ENCODE measurements at places on chromosomes 2 and 18. TPM values are rescaled to one million over a fixed set of nuclear protein-coding genes. Genes with fewer than 3 reads are reported as not detected.
A peak's percentile ranks its signal among the peaks of the same experiment; 100 is the strongest.

GRCh38 chr2:149049142-149049541, 10.6 kb downstream of the LYPD6B start:
- no peaks in the 10 kb centered on the region for H3K4me1 ChIP-seq
- no peaks in the 10 kb centered on the region for H3K36me3 ChIP-seq
- DNase-seq = no peak
- no peak overlapping the region for H3K4me3 ChIP-seq

DNA sequence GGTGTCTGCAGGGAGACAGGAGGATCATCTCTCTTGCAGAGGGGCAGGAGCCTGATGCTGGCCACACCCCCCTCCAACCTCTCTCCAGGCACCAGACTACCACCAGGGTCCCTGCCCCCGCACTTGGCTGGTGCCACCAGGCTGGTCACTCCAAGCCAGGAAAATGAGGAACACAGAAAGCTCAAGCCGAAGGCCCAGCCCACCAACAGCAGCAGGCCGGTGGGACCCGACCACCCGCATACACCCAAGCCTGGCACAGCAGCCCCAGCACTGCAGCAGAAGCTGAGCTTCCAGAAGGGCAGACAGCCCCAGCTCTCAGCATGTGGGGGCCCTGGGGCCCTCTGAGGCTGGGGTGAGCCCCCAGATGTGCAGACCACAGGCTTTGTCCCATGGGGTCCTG, 52.7 kb downstream of the KIF1A start:
- no peaks in the 10 kb centered on the region for H3K27me3 ChIP-seq
- H3K4me1 ChIP-seq = no peaks in the 10 kb centered on the region
- H3K36me3 ChIP-seq = no peaks in the 10 kb centered on the region

GRCh38 chr2:160381425-160381951, 112.1 kb downstream of the RBMS1 start:
- peaks cover 88% of the 10 kb centered on the region for H3K4me1 ChIP-seq
- H3K36me3 ChIP-seq = no peaks in the 10 kb centered on the region
- no peak overlapping the region for H3K4me3 ChIP-seq
- no peaks in the 10 kb centered on the region for H3K27me3 ChIP-seq
- DNase-seq = no peak

- H3K27ac ChIP-seq = no peak overlapping the region
- peak; percentile 16 for DNase-seq
- H3K27me3 ChIP-seq = no peaks in the 10 kb centered on the region
- no peaks in the 10 kb centered on the region for H3K36me3 ChIP-seq
These were observed 234.3 kb downstream of the AGAP1 start for GRCh38 chr2:235727891-235728799.

IL37 gene
- not detected for polyA plus RNA-seq

DNA sequence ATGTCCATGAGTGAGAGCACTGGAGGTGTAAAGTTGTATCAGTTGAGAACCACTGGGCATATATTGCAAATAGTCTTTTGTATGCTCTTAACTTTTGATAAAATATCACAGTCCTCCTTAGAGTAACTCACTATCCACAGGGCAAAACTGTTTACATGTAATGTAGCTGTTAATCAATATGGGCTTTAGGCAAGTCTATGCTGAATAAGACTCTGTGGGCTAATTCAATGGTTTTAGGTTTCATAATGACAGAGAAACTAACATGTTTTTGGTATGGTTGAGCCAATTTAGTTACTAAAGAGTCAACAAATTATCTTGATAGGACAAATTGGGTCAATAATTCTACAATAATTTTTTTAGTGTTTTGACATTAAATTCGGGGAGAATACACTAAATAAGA, 1134.9 kb upstream of the FAM98A start:
- H3K4me3 ChIP-seq = no peak overlapping the region
- DNase-seq = no peak
- H3K27ac ChIP-seq = no peak overlapping the region
- H3K36me3 ChIP-seq = no peaks in the 10 kb centered on the region
- H3K27me3 ChIP-seq = no peaks in the 10 kb centered on the region
- no peaks in the 10 kb centered on the region for H3K4me1 ChIP-seq

DNA sequence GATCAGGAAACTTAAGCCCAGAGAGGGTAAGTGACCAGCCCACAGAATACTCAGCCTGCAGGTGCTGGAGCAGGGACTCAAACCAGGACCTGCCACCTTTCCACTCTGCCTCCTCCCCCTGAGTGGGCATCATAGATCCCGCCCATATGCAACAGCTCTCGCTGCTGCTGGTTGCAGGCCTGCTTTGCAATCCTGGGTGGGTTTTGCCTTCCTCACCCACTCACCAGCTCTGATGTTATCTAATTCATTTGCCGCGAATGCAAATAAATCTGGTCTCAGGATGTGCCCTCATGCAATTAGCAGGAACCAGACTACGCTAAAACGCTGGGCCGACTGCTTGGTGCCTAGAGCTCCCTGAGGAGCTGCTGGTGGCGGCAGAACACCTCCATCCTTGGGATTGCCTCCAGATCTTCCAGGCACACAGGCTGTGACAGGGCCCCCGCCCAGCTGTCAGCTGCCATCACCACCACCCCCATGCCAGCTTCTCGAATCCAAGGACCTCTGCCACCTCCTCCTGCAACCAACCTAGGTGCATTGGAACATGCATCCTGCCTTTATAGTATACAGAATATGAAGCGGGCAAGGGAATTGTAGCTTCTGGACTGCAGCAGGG, 28.8 kb downstream of the CNGA3 start:
- H3K4me3 ChIP-seq = no peak overlapping the region
- no peaks in the 10 kb centered on the region for H3K27me3 ChIP-seq
- no peak overlapping the region for H3K27ac ChIP-seq
- no peak for DNase-seq
- peaks cover 5% of the 10 kb centered on the region for H3K4me1 ChIP-seq
- H3K36me3 ChIP-seq = no peaks in the 10 kb centered on the region

- no peak overlapping the region for H3K27ac ChIP-seq
- H3K27me3 ChIP-seq = no peaks in the 10 kb centered on the region
- DNase-seq = no peak
- H3K4me3 ChIP-seq = no peak overlapping the region
- H3K36me3 ChIP-seq = peaks cover 75% of the 10 kb centered on the region
These were observed 4.7 kb downstream of the ING5 start for GRCh38 chr2:241706537-241706936.

Measured in spleen (tissue), 13 donors.